HS-27A (cell line): ENCODE measurements at places on chromosomes 5 and 9.

GRCh38 chr9:125088752-125089151, 54.6 kb downstream of the SCAI start:
- no peak for DNase-seq

- no peak for DNase-seq
Observed at GRCh38 chr5:72451741-72452505, 55.3 kb downstream of the ZNF366 start.

DNA sequence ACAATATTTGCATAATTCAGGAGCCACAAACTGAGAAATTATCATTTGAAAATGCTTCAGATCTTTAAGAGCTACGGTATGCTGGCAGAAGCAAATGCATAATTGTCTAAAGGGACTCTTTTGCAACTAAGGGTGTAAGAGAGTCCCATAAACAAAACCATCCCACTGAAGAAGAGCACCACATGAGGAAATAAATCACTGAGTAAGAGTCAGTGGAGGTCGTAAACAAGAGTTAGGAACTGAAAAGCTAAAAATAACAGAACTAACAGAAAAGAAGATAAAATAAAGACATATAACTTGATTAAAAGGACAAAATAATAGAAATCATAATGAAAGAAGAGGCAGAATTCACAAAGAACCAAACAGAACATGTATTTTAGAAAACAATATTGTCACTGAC, 3.5 kb upstream of the SMC2 start:
- DNase-seq: no peak

GRCh38 chr5:179820483-179821297, at the start of gene SQSTM1:
SQSTM1 (plus strand) TSS chr5:179820905; CDS start chr5:179820937, 32 bp downstream.
- DNase-seq: no peak

DNA sequence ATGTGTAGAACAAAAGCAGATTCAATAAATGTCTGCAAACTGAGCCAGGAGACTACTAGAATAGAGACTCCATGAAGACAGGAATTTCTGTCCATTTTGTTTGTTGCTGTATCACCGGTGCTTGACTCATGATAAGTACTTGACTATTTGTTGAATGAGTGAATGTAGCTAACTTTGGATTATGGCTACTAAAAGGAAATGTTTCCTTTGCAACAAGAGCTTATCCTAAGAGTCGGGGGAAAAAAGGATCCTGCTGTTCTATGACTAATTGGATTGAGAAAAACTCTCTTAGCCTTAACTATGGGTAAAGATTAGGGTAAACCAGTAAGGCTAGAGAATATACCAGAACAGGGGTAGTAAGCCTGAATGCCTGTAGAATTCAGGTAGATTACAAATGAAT, 3.5 kb downstream of the PAIP1 start:
- DNase-seq: no peak

- DNase-seq: no peak
Observed at GRCh38 chr9:35611230-35611797, 6.3 kb downstream of the TESK1 start.

DNA sequence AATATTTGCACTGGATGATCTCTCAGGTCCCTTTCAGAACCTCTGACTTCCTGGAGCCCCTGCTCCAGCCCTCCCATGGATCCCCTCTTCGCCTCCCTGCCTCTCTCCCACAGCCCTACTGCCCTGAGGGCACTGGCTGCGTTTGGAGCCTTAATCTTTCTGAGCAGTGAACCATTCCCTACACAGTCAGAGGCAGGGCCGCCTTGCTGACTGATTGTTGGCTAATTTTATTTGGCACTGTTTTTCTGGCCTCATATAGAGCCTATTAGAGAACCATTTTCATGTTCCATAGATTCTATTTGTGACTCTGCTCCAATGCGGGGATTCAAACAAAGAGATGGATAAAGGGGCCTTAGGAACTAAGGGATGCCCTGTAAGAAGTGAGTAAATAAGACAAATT, 91.1 kb downstream of the BRINP1 start:
- DNase-seq: no peak

GRCh38 chr9:3087697-3088096, 243.8 kb upstream of the PUM3 start:
- no peak for DNase-seq

DNA sequence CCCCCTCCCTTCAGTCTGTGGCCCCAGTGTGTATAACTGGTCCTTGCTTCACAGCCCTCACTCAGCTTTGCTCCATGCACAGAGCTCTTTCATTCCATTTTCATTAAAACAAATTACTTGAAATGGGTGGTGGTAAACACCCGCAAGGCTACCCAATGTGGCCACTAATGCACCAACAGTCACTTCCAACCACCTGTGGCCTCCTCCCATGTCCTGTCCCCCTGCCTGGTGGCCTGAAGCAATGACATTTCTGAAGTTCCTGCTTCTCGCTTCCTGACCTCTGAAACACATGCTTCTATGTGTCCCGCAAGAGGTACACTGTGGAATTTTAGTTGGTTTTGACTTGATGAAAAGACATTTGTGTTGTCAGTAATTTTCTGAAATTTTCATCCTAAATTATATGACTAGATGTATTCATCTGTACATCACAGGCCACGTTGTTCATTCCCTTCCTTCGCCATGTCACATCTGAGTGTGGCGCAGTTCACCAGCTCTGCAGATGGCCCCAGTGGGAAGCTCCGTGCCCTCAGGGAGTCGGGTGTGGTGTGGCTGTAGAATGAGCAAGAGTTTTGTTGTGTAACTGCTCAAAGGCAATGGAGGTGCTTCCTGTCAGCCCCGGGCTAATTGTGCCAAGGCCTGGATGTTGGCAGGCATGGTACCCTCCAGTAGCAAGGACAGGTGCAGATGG, 9.6 kb downstream of the ROPN1L start:
- no peak for DNase-seq

DNA sequence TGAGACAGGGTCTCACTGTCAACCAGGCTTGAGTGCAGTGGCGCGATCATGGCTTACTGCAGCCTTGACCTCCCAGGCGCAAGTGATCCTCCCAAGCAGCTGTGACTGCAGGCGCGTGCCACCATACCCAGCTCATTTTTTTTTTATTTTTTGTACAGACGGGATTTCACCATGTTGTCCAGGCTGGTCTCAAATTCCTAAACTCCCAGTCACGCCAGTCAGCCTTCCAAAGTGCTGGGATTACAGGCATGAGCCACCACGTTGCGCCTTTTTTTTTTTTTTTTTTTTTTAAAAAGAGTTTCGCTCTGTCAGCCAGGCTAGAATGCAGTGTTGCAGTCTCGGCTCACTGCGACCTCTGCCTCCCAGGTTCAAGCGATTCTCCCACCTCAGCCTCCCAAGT, 27.1 kb upstream of the SRP19 start:
- no peak for DNase-seq

DNA sequence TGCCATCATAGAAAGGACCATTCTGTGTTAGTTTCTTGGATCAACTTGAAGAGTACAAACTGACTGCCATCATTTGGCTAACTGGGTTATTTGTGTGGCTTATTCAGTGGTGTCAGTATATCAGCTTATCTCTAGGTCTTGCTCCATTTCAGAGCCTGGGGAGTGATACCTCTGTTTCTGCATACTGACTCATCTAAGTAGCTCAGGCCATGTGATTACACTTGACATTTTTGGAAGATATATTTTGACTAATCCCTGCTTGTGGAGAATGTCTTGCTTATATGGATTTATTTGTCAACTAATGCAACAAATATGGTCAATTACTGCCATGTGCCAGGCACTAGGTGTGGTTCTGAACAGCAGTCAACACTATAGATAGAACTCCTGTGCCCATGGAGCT, 311.7 kb downstream of the YTHDC2 start:
- DNase-seq: no peak

DNA sequence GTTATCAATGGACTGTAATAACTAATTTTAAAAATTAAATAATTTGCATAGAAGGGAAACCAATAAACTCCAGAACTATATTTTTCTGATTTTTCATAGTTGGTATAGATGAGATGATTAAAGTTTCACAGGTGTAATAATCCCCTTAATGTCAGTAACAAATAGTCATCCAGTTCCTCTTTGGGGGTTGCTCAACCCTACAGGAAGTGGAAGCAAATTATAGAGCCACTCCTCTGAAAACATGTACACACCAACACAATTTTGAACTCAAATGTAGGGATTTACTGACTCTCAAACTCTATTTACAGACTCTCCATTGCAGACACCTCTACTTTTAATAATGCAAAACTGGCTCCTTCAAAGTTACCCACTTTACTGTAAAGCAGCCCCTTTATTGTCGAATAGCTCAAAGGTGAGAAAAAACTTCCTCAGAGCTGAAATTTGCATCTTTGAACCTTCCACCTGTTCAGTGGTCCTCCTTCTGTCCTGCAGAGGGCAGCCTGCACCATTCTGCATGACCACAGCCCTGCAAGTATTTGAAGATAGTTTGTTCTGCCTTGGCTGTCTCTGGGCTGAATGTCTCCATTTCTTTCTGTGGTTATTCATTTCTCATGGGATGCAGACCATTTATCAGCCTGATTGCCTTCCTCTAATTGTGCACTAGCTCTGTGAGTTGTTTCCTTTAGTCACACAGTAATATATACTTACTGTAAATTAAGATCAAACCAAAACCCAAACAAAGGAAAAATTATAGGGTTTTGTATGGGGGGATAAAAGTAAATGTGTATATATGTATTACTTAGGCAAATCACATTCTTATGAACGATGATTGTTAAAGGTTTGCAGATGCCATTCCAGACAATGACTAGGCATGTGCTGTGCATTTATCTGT, 383.2 kb upstream of the SGCD start:
- DNase-seq: no peak

DNA sequence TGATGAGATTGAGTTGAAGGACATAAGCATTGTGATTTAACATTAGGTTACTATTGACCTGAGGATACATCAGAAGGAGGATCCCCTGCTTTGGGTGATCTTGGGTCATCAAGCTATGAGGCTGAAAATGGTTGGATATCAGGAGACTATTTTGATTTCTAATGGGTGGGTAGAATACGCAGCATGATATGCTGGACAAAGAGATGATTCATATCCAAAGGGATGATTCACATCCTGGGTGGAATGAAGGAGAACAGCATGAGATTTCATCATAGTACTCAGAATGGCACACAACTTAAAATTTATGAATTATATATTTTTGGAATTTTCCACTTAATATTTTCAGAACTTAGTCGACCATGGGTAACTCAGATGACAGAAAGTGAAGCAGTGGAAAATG, 1759.5 kb upstream of the C9orf72 start:
- no peak for DNase-seq

GRCh38 chr5:36772276-36773140, 104.1 kb upstream of the NIPBL start:
- DNase-seq: no peak

DNA sequence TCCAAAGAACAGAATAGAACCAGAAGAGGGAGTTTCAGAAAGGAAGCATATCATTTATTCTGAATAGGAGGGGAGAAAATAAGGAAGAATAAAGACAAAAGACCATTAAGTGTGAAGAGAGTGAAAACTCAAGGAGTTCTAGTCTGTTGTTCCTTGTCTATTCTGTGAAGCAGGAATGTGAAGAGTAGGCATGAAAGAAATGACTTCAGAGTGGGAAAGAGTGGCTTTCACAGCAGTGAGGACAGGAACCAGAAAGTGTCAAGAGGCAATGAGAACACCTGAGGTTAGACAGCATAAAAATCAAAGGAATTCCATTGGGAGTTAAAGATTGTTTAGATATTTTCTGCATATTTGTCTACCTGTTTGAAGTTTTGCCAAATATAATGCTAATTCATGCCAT, 768.8 kb upstream of the GRAMD2B start:
- DNase-seq: no peak

DNA sequence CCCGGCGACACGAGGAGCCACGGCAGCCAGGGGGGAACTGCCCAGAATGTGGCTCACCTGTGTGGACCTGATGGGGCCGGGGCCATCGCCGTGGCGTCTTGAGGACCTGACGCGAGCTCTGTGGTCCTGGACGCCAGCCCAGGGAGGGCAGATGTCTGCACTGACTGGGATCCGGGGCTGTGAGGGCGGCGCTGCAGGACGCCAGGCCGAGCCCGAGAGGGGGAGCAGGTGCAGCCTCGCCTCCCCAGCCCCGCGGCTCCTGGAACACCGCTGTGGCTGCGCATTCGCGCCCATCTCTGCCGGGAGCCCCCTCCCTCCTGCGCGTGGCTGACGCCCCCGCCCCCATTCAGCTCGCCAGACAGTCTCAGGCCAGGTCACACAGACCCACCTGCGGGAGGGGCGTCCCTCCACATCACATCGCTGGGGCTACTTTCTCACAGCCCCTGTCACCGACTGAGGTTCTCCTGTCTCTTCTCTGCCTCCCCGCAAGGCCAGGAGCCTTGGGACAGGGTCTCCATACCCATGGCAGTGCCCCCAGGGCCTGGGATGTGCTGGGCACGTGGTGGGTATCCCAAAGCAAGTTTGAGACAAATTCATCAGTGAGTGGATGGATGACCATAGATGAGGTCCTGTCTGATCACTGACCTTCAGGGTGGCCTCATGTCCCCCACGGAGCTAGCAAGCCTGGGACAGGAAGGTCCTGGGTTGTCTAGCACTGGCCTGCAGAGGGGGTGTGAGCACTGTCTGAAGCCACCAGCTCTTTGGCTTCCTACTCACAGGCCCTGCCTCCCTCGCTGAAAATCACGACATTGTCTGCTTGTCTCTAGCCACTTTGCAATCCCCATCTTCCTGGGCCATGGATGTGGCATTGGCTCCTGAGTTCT, 47.3 kb downstream of the RASGEF1C start:
- no peak for DNase-seq

DNA sequence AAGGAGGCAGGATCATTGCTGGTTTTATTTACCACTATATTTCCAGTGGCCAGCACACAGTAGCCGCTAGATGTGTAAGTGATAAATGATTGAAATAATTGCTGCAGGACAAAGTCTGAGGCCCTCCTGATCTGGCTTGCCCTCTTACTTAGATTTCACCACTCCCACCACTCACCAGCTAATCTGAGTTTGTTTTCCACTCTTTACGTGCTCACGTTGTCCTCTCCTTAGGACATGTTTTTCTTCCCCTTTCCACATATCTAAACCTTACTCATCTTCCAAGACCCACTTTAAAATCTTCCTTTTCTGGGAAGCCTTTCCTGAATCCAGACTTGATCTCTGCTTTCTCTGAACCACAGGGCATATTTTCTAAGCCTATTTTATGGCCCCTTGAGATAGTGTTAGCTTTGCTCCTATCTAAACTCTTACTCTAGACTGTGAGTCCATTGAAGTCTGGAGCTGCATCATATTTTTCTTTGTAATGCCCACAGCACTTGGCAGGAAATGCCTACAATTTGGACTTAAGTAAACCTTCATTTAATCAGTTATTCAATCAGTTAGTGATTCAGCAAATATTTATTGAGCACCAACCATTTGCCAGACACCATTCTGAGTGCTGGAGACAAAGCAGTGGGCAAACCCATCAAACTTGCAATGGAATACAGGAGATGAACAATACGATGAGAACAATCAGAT, 2.4 kb downstream of the TLR4 start:
- DNase-seq: no peak

- no peak for DNase-seq
Observed at GRCh38 chr5:85388770-85389169, 1004.1 kb upstream of the EDIL3 start.

- DNase-seq: no peak
Observed at GRCh38 chr9:115142090-115142489, 24.1 kb upstream of the TNC start.

- DNase-seq: no peak
Observed at GRCh38 chr5:56561-57290, 35.2 kb upstream of the PLEKHG4B start.
